Memory B cell (primary cell): ENCODE measurements at places on chromosomes 6 and 20.

DNA sequence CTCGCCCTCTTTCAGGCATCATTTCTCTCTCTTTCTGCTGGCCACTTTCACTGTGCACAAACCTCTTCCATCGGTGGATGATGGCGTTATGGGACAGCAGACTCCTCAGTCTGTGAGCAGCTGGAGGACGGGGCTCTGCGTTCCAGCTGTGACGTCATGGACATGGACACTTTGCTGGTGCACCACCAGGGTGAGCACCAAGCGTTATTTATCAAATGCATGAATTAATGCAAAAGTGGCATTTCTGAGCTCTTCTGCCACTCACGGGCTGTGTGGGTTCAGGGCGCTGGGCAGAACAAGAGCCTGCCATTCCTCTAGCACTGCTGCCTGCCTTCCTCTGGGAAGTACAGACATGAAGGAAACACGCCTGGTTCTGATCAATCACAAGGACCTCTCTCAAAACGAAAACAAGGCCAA, 82.9 kb upstream of the MPC1 start:
- no peak for DNase-seq

DNA sequence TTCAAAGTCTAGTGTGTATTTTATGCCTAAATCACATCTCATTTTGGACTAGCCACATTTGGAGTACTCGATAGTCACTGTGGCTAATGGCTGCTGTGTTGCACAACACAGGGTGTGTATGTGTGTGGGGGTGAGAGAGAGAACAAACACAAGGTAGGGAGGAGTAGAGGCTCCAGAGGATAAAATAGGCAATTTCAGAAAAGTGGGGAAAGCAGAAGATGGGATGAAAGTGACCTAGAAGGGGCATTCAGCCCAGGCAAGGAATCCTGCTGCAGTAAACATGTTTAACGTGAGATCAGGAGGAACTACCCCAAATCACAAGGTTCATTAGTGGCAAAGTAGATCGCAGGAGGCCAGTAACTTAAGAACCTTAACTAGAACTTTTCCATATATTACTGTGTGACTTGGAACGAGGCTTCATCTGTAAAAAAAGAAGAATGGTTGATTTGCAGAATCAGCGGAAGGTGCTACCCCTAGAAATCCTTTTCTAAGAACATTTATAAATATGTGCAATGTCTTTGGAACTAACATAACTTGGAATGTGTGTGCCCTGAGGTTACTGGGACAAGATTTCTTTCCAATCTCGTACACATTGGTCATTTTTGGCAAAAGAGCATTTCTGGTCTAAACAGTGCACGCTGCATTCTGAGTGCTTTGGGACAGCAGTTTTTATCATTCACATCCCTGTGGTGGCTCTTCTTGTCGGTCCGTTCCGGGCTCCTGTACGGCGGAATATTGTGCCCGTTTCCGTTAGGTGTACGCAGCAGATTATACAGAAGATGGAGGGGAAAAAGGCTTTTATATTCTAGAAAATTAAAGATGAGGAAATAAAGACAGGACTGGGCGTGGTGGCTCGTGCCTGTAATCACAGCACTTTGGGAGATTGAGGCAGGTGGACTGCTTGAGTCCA, 2.6 kb downstream of the DUSP22 start:
- DNase-seq: no peak

- no peak for DNase-seq
Observed at GRCh38 chr6:41269166-41269565, 17.3 kb downstream of the TREM1 start.

- no peak for DNase-seq
Observed at GRCh38 chr6:159404296-159404695, 235.1 kb downstream of the FNDC1 start.

DNA sequence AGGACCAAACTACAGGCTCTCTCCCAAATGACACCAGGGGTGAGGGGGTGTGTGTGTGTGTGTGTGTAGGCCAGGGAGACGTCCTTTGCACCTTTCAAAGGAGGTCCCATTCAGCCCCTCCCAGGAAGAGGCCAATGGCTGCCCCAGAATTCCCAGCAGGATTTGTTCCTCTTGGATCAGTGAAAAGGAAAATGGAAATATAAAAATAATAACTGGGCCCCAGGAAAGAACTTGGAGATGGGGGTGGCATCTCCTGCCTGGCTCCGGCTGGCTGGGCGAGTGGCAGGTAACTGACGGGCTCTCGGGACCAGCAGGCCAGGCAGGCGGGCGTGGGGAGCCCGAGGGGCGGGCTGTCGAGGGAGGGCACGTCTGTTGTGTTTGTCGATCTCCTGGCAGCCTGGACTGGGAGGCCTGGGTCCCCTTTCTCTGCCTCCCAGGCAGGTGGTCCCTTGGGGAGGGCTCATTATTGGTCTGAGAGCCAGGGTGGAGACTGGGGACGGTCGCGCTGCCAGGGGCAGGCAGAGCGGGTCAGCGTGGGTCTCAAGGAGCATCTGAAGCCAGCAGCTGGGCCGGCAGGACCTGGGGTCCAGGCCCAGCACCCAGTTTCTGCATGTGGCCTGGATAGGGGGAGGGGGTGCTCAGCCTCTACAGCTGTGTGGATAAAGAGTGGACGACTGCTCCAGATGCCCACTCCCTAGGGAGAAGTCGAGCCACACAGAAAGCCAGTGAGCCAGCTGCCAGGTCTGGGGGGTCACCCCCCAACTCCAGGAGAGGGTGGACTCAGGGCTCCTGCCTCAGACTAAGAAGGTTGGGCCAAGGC, 3.1 kb downstream of the NOL4L start:
- DNase-seq: no peak

GRCh38 chr20:31677553-31678260, 40.0 kb downstream of the COX4I2 start:
- no peak for DNase-seq

DNA sequence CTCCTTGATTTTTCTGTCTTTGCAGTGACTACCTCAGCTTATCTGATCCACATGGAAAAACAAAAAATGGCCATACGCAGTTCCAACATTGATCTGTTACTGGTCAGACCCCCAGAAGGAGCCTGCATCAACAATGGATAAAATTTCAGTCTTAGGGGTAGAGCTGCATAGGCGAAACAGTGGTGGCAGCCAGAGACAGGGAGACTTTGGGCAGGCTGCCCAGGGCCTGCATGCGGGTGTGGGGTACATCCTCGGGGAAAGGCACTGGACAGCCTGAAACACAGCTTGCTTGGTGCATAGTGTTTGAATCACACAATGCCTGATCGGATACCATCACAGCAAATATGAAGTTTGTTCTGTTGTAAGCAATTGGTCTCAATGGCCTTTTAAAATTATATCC, 847.8 kb downstream of the QKI start:
- no peak for DNase-seq

- peak; percentile 30 for DNase-seq
Observed at GRCh38 chr6:710601-711571, 17.9 kb upstream of the EXOC2 start.

DNA sequence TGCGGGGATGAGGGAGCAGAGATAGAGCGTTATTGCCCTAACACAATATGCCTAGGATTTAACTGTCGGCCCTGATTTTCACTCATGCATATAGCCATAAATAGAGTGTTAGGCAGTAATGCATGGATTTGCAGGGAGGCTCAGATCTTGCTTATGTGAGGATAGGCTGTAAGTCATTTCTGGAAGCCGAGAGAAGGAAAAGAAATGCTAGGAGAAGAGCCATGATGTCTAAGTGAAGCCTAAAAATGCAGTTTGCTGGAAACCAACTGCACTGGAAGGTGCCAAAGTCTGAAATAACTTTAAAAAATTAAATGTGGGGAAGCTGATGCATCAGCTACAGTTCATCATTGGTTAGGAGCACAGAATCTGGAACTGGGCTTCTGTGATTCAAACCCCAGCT, 54.3 kb downstream of the ADTRP start:
- DNase-seq: no peak

DNA sequence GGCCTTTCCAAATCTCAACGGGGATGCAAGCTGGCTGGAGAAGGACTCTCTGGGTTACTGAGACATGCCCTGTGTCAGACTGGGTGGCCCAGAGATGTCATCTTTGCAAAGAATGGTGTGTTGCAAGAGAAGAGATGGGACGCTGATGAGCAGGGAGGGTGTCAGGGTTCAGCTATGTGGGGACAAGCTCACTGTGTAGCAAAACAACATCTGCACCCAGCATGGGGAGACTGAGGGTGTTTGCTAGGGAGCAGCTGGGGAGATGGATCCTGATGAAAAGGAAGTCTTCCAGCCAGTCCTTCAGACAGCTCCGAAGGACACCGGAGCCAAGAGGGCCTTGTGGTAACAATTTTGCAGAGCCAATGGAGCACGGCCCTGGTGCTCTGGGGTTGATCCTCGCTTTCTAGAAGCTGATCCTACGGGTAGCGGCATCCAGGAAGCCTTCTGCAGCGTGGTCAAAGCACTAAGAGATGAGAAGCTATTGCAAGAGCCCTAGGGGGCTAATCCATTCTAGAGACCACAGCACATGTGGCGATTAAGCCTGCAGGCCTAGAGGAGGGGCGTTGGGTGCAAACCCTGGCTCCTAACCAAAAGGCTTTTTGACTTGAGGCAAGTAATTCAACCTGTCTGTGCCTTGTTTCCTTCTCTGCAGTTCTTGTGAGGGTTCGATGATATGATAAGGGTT, 39.9 kb downstream of the EDN3 start:
- no peak for DNase-seq

GRCh38 chr6:106790149-106790770, 160.9 kb downstream of the QRSL1 start:
- no peak for DNase-seq

DNA sequence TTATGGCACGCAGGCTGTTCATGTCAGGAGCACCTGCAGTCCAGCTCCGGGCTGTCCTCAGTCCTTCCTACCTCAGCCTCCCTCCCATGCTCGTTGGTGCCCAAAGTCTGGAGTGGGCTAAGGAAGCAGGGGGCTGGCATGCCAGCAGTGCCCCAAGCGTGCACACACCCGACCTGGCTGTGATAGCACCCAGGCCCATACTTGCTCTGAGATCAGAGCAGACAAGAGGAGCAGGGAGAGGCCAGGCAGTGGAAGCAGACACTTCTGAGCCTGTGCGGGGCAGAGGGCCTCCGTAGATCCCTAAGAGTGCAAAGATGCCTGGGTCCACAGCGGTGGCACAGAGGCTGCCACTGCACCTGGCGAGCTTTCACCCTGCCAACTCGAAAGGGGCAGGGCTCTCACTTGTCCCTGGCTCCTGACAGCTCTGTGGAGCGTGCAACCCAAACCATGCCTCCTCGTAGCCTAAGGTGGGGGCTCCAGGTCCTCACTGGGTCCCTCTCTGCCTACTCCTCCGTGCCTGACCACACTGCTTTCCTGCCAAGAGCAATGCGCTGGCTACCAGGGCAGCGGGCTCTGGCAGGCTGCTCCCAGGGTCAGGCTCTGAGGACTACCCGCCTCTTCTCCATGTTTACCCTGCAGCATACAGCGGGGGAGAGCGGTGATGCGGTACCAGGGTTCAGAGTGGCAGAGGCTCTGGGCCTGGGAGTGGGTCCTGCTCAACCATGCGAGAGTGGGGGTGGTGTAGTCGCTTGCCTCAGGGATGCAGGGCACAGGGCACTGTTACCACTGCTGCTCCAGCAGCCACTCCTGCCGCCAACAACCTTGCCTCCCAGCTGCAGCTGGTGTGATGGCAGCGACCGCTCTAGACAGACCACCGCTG, 59.5 kb downstream of the MANEA start:
- DNase-seq: no peak

DNA sequence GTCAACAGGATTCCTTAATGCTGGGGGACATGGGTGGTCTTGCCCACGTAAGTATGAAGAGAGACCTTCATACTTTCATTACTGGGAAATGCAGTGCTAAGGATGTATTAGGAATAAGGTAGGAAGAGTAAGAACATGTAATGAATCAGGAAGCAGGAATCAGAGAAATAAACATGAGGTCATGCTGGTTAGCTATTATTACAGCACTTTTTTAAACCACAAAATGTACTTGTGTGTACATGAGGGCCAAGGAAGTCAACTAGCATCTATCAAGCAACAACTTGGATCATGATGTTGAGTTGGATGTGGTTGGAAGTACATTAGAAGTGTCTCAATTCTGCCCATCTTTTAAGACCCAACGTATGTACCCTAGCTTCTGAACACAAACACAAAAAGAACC, 63.5 kb upstream of the E2F3 start:
- no peak for DNase-seq

GRCh38 chr20:53270792-53271375, 298.7 kb downstream of the TSHZ2 start:
- DNase-seq: no peak

- DNase-seq: no peak
Observed at GRCh38 chr6:100658486-100658885, 193.8 kb upstream of the SIM1 start.

DNA sequence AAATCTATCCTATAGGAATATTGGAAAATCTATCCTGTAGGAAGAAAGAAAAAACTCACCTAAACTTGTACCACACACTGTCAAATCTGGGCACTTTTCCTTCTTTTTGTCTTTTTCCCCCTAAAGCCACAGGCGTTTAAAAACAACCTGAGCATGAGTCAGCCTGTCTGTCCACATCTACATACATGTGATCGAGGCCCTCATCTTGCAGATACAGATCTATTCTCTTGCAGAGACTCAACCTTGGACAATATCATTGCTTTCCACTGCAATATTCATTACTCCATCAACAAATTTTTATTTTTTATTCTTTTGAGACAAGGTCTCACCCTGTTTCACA, 95.9 kb upstream of the IYD start:
- no peak for DNase-seq

GRCh38 chr20:33323236-33323635, 40.2 kb downstream of the BPIFB1 start:
- DNase-seq: no peak

GRCh38 chr6:144066741-144067484, 28.5 kb downstream of the SF3B5 start:
- DNase-seq: no peak

DNA sequence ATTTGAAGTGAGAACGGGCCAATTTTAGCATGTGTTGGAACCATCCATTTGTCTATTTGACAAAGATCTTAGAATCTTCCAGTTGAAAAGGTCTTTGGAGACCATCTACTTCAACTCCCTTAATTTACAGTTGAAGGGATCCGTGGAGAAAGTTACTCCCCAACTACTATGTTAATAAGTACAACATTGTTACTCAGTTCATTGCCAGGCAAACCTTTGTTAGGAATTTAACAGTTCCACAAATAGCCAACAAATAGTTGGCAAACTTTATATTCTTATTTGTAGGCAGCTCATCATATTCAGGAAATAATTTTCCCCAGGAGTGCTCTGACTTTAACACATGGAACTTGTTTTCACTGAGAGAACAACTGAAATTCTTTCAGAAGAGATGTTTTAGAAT, 81.0 kb upstream of the FLRT3 start:
- no peak for DNase-seq

DNA sequence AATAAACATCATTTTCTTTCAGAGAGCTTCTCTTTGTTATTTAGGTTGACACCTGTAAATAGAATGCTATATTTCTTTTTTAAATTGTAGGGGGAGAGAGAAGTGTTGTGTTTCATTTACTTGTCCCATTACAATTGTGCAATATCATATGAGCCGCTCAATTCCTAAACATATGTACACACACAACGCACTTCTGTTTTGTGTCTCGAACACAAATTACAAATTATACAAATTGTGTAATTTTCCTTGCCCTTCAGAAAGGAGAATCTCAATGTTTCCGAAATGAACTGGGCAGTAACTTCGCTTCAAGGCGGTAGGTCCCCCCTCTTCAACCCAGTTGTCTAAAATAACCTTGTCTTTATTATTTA, 2.6 kb upstream of the ABT1 start:
- no peak for DNase-seq
